Kidney (tissue), 22 donors: ENCODE measurements at places on chromosomes 3 and 15. TPM values are rescaled to one million over a fixed set of nuclear protein-coding genes. Genes with fewer than 3 reads are reported as not detected.

ZNF80 gene
- total RNA-seq, result 0.28 TPM

MINAR1 gene
- total RNA-seq, result 0.47 TPM

- peak; percentile 19 for DNase-seq
These were observed 353.5 kb downstream of the MCTP2 start for GRCh38 chr15:94584833-94585244.

DNA sequence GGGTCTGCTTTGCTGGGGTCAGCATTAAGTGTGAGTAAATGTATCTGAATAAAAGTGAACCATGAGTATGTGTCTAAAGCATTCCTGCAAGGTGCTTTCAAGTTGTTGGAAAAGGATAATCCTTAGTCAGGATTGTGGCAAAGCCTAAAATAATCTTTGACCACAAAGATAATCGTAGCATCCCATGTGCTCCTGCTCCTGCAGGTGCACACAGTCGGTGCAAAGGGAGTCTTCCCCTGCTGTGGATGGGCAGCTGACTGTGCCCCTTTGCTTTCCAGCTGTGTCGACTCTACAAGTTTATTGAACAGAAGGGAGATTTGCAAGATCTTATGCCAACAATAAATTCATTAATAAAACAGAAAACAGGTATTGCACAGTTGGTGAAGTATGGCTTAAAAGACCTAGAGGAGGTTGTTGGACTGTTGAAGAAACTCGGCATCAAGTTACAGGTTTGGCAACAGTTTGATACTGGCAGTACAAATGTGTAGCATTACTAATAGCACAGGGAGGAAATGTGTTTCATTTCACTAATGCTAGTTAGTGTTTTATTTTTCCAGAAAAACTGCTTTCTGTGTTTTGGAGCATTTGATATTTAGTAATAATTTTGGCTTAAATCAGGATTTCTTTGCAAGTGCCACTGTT lies 22.6 kb downstream of the SRP14 start:
- no peak for DNase-seq

DNA sequence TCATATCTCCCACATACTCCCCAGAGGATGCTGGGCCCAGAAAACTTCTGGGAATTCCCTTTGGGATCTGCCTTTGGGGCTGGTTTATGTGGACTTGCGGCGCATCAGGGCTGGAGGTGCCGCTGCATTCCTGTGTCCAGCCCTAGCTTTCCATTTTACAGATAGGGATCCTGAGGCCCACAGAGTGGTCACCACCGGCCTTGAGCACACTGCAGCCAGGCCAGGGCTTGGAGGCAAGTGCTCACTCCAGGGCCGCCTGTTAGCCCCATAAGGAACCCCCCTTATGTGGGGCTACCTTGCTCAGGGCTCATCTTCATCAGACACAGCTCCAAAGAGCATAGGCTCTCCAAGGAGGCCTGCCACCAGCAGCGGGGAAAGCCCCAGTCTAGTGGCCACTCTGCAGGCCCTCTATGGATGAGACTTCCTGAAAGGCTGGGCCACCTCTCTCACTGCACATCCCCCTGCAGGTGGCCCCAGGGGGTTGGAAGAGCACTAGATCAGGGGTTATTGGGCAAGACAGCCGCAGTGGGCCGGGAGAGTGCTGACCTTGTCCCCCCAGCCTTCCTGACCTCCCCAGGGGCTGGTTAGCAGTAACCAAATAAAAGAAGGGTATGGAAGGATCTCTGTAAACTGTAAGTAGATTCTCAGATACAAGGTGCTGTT lies 9.2 kb upstream of the ATP2B2 start:
- DNase-seq, result no peak

- DNase-seq, result no peak
These were observed 10.1 kb upstream of the CHCHD6 start for GRCh38 chr3:126693921-126694320.

DNA sequence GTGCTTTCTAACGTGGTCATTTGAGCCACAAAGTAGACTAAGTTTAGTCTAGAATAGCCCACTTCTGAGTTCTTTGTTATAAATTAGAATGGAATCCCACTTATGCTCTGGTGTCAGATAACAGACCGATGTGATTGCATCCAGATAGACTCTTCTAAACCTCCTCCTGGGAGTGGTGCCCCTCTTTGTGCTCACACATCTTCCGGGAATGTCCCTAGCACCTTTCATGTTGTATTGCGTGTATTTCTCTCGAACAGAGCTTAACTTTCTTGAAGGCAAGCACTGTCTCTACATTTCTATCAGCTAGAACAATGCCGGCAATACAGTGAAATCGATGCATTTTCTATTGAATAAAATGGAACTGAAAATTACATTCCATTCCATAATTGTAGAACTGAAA lies 23.0 kb downstream of the CP start:
- no peak for DNase-seq

DNA sequence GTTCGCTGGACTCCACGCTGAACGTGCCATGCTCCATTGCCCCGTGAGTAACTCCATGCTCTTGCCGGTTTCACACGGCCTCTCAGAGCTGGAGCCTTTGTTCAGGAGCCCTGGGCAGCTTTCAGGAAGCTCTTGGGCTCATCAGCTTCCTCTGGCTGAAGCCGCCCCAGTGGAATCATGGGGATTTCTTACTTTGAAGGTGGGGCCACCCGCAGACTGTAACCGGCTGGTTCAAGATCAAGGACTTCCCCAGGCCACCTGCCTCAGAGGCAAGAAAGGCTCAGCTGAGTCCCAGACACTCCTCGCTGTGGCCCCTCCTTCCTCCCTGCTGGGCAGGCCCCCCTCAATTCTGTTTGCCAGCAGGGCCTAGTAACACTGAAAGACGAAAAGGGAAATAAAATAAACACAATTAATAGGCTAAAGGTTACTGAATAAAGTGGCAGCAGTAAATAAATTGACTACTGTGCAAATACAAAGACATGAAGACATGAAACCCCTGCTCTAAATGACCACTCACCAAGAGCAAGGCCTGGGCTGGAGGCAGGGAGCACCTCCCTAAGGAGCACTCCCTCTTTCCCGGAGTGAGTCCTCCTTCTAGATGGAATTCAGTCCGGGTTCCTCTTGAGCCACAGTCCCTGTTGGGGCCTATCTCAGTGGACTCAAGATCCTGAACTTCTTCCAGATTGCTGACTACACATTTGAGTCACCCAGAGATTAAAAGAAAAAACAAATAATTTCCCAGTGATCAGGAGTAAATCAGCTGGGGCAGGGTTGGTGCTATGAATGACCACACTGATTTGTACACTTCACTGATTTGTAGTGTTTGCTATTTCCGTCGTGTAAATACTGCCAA lies 51.0 kb downstream of the ZDHHC19 start:
- peak; percentile 75 for DNase-seq

DNA sequence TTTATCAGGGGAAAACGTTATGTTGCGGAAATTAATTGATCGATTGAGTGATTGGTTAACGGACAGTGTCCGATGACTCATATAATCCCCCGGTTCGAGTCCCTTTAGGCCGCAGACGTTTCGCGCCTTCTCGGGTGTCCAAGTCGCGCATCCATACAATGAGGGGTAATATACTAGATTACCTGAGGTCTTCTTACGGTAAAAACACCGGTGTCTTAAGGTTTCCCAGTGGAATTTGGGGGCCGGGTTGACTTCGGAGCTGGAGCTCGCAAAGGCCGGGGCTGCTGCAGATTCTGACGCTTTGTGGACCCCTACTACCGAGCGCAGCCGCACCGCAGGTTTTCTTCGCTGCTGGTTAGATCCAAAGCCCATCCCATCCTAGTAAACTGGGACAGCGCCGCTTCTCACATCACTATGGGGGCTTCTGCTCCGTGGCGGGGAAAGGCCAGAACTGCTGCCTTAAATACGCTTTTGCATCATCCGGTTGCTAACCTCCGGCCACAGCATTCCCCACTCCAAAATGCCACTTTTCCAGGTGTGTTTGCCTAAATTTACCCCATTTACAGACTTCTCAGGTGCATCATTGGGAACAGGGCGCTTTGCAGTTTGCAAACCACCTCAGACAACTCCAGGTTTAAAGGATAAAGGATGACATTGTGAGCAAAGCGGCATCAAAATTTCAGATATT lies 858 bp upstream of the SACM1L start:
- DNase-seq, result peak; percentile 59

DNA sequence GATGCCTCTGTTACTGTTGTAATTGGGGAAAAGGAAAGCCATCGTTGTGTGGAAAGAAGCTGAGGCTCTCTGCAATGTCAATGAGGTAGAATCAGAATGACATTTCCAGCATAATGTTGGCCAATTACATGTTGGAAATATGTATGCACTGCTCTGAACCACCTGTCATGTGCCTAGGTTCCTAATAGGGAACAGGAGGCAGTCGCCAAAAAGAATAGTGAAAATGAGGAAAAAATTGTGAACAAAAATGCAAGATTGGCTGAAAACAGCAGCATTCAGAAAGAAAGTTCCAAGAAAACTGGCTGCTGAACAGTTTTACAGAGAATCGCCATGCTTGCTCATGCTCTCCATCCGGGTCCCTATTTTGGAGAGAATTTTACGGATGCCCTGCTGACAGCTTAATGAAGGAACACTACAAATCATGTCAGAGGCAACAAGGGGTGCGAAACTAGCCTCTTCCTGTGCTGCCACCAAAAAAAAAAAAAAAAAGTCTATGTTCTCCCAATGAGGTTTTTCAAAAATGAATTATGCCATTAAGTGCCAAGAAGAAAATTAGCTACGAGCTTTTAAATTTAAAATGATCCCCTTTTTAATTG lies 305.9 kb upstream of the ARRDC4 start:
- DNase-seq, result no peak

GRCh38 chr15:56251315-56252095 lies 7.8 kb upstream of the RFX7 start:
- no peak for DNase-seq

DNA sequence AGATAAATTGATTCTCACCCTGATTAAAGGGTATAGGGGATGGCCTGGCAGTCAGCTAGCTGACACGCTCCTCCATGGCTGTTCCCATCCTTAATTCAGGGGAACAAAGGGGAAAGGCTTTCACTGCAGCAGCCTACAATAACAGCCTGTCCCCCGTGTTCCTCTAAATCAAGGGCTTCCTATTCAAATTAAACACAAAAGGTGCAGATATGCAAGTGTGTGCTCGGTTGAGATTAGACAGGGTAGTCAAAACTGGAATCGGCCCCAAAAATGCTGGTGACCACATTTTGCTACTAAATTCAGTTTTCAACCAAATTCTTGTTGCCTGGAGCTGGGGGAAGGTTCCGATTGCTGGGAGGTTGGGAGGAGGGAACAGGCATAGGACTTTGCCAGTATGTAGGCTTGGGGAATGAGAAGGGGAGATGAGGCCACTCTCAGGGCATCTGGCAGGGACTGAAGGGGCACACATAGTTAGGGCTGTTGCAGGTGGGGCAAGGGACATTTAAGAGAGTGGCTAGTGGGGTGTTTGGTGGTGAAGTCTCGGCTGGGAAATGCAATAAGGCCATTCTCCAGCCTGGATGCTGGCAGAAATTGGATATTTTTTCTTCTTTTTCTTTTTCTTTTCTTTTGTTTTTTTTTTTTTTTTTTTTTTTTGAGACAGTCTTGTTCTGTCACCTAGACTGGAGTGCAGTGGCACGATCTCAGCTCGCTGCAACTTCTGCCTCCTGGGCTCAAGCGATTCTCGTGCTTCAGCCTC lies 32.9 kb upstream of the CTSH start:
- no peak for DNase-seq

- DNase-seq, result no peak
These were observed 5.1 kb downstream of the ANP32A start for GRCh38 chr15:68815598-68815997.
